ENCODE measurements at places on chromosomes 13 and 19.

DNA sequence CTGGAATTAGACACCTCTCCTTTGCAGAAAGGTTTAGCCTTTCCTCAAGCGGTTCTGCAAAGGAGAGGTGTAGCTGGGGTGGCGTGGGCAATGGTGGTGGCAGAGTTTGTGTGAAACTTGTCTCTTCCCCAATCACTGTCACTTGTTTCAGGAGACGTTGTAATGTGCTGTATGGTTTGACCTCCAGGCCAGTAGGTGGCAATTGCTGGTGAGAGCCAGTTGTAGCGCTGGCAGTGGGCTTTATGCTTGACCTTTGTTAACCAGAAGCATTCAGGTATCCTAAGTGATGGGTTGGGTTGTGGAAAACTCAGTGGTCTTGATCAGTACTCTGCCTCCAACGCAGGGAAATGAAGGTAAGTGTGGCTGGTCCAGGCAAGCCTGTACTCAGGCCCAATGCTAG, 12.7 kb upstream of the LILRA5 start:
- DNase-seq, result no peak

- DNase-seq, result no peak
These were observed 110.9 kb upstream of the CSNK1A1L start for GRCh38 chr13:37216331-37216730.

DNA sequence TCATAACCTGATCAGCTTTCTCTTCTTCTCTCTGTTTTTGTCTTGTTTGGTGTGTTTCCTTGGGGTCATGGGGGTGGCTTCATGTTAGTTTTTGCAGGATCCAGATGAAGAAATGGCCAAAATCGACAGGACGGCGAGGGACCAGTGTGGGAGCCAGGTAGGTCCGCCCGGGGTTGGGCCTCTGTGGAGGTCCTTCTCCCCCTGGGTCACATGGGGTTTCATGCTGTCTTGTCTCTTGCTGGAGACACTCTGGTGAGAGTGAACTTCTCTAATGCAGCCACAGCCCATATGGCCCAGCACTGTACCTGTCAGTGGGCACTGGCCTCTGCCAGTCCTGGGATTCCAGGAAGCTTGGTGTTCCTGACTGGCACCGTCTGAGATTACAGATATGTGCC, 1.1 kb downstream of the CCNE1 start:
- no peak for DNase-seq

- no peak for DNase-seq
These were observed 185.4 kb upstream of the CSNK1A1L start for GRCh38 chr13:37290716-37291505.

DNA sequence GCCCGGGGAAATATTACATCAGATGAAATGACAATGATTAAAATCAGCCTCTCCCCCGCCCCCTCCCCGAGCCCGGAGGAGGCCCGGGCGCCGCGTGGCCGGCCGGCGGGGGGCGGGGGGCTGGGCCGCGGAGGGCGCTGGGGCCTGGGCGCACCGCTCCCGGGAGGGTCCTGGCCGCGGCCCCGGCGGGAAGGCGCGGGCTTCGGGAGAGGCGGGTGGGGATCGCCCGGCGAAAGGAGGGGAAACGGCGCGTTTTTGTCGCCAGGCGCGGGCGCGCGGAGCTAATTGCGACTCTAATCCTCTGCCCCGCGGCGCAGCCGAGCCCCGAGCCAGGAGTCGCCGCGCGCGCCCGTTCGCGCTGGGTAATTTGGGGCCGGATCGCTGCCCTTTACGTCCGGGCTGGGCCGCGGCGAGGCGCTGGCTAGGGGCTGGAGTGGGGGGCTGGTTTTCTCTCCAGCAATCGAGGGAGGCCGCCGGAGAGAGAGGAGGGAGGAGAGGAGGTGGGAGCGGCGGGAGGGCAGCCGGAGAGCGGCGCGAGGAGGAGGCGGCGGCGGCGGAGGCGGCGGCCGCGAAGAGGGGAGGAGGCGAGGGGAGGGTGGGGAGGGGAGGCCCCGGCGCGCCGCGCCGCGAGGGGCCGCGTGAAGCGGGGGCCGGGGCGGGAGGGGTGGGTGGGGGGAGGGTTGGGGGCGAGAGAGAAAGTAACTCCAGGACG, at the start of gene KCTD15:
Gene KCTD15 (plus strand): TSS at position 707 of the 712 bp plus-strand sequence. CDS start 3,585 bp downstream, outside the sequence.
- peak; percentile 82 for DNase-seq

DNA sequence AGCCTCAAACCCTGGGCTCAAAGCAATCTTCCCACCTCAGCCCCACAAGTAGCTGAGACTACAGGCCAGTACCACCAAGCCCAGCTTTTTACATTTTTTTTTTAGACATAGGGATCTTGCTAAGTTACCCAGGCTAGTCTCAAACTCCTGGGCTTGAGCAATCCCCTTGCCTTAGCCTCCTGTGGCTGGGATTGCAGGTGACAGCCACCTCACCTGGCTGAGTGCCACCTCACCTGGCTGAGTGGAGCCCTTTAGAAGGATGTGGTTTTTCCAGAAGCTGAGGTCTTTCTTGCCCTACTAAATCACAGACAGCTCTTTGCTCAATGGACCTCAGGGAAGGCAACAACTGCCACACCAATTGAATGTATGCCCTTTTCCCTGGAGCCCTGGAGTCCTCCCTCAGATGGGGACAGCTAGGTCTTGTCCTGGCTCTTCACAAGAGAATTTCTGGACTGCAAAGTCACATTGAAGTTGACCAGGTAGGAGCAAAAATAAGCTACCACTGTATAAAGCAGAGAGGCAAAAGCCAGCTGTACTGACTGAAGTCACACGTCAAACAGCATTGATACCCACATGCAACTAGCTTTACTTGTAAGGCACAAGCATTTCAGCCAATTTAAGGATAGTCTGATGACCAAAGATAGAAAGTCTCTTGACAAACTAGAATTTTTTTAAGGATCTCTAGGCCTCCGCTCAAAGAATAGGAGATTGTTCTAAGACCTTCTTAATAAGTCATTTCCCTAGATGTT, 14.0 kb downstream of the PDX1 start:
- no peak for DNase-seq

GRCh38 chr13:41562083-41562482, 104.7 kb downstream of the RGCC start:
- DNase-seq, result peak; percentile 90

- DNase-seq, result no peak
These were observed 1120.8 kb downstream of the EFNB2 start for GRCh38 chr13:105414639-105415038.

DNA sequence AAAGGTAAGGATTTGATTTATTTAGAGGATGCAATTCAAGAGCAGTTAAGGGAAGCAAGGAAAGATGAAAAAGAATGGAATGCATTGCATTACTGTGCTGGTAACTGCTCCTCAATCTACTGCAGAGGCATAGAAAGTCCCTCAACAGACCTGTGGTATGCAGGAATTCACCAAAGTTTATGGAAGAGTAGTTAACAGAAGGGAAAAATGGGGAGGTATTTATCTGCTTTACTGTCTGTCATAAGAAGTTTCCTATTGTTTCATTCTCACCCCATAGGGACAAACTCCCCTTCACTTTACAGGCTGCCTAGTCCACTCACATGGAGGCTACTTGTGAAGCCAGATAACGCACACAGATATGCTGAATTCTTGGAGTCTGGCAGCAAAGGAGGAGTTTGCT, 354.9 kb upstream of the SPRY2 start:
- DNase-seq, result no peak

GRCh38 chr19:12270854-12271253, 23.8 kb downstream of the ZNF44 start:
- no peak for DNase-seq

DNA sequence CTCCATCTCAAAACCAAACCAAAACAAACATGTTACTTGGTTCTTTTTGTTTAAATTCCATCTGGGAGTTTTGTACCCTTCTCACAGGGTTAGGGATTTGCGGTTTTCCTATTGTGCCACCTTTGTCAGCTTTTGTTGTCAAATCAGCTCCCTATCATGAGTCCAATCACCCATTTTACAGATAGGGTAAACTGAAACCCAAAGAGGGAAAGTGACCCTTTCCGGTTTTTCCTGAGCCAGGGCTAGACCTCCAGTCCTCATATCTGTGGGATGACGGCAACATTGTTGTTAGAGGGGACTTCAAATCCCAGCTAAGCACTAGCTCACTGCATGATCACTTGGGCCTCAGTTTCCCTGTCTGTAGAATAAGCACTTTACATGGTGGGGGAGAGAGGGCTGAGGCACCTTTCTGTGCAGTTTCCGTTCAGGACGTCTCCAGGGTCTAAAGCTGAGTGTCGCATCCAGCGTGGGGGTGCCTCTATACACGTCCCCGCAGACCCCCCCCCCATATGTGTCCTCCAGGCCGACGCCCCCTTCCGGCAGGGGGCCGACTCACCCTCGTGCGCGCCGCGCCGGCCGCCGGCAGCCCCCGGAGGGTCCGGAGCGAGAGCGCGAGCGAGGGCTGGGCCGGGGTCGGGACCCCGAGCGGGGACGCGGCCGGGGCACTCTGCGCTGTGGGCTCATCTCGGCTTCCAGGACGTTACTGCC, 3.9 kb downstream of the CCDC194 start:
- DNase-seq, result peak; percentile 43

GRCh38 chr13:27138457-27139093, 33.0 kb downstream of the USP12 start:
- DNase-seq, result no peak

GRCh38 chr19:51450730-51451307, 7.4 kb downstream of the SIGLEC8 start:
- DNase-seq, result no peak

DNA sequence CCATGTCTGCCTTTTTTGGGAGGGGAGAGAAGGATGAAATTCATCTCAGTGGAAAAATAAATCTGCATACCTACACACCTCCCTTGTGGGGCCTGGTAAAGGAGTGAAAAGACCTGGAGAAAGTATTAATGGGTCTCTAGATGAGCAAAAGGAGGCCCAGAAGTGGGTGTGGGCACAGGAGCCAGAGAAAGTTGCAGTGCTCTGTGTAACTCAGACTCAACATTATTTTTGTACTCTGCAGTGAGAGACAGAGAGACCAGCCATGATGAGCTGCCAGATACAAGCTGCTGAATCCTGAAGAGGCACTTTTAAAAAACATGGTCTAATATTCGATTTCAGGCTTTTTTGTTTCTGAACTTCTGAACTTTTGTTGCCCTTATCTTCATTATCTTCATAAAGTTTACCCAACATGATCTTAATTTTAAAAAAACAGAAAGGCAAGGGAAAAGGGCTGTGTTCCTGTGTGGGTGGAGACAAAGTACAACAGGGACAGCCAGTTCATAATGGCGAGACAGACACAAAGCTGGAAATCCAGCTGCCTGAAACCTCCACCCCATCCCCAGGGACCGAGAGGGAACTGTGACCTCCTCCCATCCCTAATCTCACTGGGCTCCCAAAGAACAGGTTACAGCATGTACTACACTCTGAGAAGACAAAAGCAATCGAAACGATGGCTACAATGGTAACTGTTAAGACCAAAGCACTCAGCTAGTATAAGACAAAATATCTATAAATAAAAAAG, 77.2 kb downstream of the KLF12 start:
- DNase-seq, result no peak

DNA sequence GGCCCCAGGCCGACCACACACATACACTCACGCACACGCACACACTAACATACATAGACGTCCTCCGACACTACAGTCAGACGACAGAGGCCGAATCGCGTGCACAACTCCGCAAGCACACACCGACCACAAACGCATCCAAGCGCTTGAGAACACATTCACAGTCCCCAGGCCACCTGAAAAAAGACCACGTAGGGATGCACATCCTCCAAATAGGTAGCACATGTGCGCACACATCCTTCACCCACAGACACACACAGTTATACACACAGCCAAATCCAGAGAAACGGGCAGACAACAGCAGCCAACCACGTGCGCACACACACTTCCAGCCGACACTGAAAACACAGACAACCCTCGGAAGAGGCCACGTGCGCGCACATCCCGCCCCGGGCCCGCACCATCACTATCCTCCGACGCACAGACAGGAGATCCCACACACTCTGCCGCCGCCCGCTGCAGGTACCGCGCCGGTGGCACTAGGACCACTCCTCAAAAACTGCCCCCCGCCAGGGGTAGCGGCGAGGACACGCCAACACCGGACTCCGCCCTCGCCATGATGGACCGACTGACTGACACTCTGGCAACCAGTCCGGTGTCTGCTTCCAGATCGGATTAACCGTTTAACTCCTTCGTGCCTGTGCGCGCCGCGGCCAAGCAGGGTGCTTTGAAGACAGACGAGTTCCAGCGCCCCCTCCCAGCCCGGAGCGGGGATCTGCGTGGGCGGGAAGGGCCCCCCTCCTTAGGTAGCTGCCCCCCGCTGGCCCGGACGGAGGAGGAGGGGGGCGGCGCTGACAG, 493 bp upstream of the PDE4A start:
- DNase-seq, result no peak

GRCh38 chr13:113978741-113979481, 5.0 kb upstream of the C13orf46 start:
- no peak for DNase-seq

DNA sequence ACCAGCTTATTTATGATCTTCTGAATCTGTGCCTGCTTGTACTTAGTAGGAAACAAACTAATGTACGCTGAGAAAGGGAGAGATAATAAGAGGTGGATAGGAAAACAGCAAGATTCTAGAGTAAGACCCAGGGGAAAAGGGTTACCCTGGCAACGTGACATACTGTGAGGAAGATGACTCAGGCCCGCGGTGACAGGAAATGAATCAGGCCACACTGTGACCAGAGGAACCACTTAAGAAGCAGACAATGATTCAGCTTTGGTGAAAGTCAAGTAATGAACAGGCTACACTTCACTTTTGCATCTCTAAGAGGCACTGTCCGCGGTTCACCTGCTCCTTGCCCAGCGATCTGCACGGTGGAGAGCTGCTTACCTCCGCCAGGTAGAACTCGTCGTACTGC, 158.2 kb downstream of the NALCN start:
- no peak for DNase-seq

GRCh38 chr13:50422181-50423148, 407.2 kb downstream of the KCNRG start:
- DNase-seq, result no peak

DNA sequence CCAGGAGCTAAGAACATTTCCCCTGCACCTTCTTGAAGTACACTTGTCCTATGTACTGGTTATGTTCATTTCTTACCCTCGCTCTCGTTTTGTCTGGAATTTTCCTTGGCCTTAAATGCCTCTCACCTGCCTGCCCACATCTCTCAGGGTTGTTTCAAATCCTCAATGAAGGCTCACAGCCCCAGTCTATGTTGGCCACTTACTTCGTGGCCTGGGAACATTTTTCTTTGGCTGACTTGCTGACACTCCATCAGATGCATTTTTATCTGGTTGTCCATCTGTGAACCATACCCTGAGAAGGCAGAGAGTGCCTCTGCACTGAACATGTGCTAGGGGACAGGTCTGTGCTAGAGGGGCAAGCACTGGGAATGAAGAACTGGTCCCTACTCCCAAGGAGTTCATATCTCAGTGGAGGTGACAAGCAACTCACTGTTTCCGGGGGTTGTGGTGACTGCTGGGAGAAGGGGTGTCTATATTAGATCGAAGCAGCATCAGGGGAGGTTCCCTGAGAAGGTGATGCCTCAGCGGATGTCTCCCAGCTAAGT, 53.6 kb downstream of the USPL1 start:
- DNase-seq, result no peak

GRCh38 chr13:24887759-24888158, 123.8 kb downstream of the RNF17 start:
- no peak for DNase-seq

- no peak for DNase-seq
These were observed 231.7 kb downstream of the TUBA3C start for GRCh38 chr13:18949970-18950369.

All from right forelimb (tissue), 1 donor.